Fibroblast of pulmonary artery (primary cell): ENCODE measurements at places on chromosomes 6 and 20.
A peak's percentile ranks its signal among the peaks of the same experiment; 100 is the strongest.

DNA sequence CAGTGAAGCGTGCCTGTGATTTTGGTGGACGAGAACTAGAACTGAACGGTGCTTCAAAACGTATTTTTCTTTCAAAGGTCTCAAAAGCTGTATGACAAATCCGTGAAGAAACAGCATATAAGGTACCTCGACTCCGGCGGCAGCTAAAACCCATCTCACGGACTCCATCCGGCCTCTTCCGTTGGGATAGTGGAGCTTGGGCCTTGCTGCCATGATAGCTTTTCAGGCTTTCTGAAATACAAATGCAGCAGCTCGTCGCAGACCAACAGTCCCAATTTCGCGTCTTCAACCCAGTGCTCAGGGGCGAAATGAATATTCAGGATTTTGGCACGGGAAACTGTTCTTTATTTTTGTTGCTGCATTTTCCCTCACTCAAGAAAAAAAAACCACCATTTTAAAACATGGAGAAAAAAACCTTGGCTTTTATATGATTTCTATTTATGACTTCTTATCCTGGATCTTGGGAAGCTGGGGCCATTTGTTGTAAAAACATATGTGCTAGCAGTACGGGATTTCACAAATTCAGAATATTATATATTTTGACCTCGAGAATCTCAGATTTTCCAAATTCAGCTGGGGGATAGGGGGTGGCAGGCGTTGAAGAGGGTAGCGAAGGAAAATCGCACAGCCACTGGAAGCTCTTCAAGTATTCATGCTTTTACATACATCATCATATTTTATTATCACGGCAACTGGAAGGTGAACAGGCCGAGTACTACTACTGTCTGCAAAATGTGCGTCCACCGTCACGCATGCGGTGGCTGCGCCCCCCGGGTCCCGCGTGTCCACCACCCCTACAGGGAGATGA, 849 bp downstream of the GSTA4 start:
- DNase-seq, result peak; percentile 39

GRCh38 chr6:157335829-157336228, 12.5 kb upstream of the TMEM242 start:
- no peak for DNase-seq

GRCh38 chr6:63904650-63905248, 269.1 kb downstream of the PHF3 start:
- peak; percentile 96 for DNase-seq

DNA sequence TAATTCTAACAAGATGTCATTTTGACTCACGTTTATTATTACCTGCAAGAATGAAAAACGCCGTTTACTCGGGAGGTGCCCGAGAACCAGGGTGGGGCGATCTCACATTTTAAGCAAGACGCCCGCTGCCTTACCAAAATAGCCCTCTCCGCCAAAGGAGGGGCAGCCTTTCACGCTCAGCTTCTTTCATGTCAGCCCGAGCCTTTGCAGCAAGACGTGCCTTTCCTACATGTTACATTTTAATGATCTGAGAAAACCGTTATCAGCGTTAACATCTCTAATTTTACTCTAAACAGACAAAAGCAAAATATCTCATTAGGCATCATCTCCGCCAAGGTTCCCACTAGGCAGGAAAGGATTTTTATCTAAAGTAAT, 2.0 kb downstream of the BACH2 start:
- DNase-seq, result no peak

DNA sequence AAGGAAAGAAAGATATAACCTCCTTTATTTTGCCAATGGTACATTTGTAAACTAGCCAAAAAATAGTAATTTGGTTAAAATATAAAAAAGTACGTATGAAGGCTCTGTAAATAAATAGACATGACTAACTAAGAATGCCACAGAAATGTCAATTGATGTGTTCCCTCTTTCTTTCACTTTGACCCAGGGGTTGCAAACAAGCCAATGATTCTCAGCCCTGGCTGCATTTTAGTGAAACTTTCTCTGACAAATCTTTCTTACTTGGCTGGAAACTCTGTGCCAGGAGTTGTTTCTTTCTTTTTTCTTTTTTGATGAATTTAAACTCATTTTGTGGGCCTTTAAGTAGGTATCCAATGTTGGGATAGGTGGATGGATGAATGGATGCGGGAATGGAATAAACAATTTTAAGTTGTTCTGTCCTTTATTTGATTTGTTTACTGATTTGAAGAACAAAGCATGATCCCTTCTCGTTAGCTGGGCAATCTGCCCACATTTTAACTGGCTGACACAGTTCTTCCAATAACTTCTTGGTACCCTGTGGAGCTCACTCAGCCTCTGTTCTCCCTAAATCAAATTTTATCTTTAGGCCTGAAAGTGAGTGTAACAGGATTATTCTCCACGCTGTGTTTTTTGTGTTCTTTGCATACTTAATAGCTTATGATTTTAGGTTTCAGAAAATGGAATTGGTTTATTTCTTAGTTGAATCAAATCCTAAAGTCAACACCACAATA, 58.6 kb upstream of the GCLC start:
- peak; percentile 11 for DNase-seq

- DNase-seq, result peak; percentile 18
These were observed 37.4 kb upstream of the ARMH2 start for GRCh38 chr6:24836109-24836508.

- DNase-seq, result no peak
These were observed 7.4 kb downstream of the CPNE1 start for GRCh38 chr20:35657271-35657670.

GRCh38 chr20:7147220-7147601, 379.7 kb downstream of the BMP2 start:
- no peak for DNase-seq

DNA sequence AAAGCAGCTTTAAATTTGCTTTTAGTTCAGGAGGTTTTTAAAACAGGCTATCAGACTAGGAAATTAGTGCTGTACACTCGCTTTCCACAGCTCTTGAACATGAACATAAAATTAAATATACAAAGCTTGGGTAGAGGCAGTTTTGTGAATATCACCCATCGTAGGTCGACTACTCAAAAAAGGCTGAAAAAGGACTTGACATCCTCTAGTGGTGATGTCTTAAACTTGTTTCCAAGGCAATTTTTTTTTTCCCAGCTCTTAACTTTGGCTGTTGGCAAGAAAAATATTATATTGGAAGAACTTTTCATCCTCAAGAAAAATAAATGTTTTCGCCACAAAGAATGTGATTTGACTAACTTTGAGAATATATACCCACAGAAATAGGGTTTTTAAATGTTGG, 2.9 kb downstream of the MAP7 start:
- peak; percentile 47 for DNase-seq

DNA sequence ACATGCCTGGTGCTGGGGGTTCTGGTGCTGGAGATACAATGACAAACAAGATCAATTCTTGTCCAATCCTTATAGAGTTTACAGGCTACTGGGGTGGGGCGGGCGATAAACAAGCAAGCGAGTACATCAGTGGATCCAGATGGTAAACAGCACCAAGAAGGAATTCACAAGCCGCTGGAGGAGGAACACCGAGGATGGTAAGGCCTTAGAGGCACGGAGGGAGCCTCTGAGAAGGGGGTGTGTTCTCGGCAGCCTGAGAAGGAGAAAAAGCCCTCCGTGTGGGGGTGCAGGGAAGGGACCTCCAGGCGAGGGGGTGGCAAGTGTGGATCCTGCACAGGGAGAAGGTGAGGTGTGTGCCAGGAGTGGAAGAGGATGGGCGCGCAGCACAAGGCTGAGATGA, 276.5 kb upstream of the FOXQ1 start:
- no peak for DNase-seq

GRCh38 chr6:44202972-44203750, 13.6 kb upstream of the MYMX start:
- no peak for DNase-seq

DNA sequence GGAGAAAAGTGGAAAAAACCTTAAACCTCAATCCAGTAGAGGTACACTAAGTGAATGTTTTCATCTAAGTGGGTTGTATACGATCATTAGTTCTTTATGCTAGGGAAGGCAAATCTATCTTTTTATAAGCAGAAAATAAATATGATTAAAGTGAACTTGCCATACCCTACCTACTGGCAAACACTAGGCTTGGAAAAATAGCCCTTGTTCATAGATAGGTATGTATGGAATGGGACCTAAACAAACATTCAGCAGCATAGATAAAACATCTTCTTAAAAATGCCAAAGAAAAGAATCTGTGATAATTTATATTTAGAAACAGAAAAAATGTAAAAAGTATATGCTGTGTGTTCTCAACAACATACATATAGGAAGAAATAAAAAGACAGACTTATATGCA, 18.8 kb downstream of the REV3L start:
- DNase-seq, result no peak

- DNase-seq, result no peak
These were observed 25.4 kb downstream of the UNC5CL start for GRCh38 chr6:41013466-41014153.

DNA sequence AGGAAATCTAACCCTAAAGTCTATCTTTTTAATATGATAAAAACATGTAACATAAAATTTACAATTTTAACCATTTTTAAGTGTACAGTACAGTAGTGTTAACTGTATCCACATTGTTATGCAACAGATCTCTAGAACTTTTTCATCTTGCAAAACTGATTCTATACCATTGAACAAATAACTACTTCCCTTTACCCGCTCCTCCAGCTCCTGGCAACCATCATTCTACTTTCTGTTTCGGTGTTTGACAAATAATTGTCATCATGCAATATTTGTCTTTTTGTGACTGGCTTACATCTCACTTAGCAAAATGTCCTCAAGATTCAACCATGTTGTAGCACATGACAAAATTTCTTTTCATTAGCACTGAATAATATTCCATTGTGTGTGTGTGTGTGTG, 203.2 kb downstream of the SIM1 start:
- no peak for DNase-seq

GRCh38 chr6:74826263-74826662, 379.6 kb downstream of the COL12A1 start:
- DNase-seq, result no peak

GRCh38 chr6:4449409-4449808, 314.0 kb upstream of the ECI2 start:
- no peak for DNase-seq

- no peak for DNase-seq
These were observed 2.0 kb upstream of the HBS1L start for GRCh38 chr6:135056632-135057031.

DNA sequence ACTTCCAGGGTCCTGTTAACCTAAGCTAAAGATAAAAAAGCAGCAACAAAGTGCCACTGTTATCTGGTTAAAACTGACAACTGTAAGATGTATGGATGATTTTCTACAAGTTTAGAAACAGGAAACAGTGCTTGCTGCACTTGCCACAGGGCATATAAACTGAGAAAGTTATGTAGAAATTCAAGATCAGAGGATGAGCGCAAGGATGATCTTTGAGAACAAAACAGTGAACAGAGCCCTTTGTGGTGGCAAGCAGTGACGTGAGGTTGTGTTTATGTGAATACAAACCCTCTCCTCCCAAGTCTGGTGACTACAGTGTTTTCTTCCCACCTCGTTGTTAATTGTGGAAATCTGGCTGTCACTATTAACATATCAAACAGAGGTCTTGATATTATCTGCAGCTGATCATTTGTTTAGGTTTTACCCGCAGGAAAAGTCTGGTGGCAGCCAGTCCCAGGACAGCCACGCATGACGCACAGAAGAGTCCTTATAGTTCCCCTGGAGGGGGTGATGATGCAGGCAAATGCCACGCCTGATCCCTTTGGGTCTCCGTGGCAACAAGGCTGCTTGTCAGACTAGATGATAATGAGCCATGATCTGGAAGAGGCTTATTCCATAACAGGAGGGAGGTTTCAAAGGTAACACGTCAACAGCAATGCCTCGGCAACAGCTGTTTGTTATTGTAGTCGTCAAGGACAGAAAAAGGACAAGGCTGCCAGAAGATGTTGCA, 43.1 kb upstream of the TNFAIP3 start:
- DNase-seq, result peak; percentile 96

DNA sequence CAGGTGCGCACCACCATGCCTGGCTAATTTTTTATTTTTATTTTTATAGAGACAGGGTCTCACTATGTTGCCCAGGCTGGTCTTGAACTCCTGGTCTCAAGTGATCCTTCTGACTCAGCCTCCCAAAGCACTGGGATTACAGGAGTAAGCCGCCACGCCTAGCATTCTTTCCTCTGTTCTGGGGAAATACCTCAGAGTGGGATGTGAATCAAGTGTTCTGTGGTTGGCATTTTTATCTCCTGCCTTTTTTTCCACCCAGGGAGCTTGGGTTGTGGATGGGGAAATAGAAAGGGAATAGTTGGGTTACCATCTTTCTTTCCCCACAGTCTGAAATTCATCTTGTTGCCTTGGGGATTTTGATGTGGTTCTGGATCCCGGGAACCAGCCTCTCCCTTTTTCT, 24.1 kb downstream of the TFAP2C start:
- no peak for DNase-seq

DNA sequence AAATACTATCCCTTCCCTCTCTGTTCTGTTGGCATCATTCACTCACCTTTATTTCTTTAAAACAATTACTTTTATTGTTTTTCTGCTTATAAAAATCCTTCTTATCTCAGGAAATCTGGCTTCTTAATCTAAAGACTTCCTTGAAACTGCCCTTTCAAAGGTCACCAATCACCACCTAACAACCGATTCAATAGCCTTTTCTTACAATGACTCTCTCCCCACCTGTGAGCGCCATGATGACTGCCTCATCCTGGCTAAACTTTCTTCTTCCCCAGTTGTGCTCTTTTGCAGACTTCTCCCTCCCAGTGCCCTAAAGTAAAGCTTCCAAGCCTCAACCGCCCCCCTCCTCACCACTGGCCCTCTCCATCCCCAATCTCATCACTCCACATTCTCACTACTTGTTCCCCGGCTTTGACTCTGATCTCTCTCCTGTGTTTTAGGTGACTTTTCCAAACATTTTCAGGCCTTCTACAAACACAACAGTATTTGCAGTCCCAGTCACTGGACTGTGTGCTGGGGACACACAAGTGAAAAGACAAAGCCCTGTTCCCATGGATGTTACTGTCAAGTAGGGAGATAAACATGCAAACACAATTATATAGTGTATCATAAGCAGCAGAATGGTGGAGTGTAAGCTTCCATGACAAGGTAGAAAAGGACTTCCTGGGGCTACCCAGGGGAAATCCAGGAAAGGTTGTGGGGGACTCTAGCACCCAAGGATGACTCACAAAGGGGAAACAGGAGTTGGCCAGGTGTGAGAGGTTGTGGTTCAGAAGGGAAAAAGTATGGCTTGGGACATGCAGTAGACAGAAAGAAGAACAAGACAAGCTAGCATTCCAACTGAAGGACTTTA, 12.8 kb downstream of the NHSL1 start:
- no peak for DNase-seq

DNA sequence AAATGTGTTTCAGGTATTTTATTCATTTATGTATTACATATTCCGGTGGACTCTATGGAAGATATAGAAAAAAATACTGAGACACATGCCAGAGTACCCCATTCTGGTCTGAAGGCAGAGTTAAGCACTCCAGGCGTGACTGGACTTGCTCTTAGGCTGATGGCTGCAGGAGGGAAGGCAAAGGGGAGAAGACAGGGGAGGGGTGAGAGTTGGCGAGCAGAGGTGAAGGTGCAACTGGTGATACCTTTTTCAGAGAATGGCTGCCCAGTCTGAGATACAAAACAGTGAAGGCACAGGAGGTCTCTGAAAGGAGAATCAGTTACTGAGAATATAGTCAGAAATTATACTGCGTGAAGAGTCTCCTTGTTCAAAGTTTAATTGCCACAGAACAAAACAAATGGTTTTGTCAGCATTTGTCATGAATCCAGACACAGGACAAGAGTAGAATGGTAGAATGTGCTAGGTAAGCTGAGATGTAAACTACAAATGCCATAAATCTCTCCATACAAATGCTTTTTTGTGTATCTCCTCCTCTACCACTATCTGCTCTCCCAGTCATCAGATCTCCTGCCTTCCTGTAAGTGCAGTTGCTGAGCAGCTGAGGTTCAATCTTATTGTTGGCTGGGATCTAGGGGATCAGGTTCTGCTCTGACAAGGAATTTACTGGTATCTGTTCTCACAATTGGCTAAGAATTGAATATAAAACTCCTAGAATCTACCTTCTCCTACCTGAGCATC, 104.2 kb upstream of the DST start:
- no peak for DNase-seq
